ENCODE measurements at places on chromosomes 3 and 15.

GRCh38 chr3:100756441-100756840 lies 47.1 kb downstream of the TFG start:
- no peak for DNase-seq

- no peak for DNase-seq
Measured at GRCh38 chr3:38375072-38375471, 28.5 kb downstream of the XYLB start.

GRCh38 chr3:60096403-60096802 lies 1046.6 kb upstream of the CFAP20DC start:
- no peak for DNase-seq

DNA sequence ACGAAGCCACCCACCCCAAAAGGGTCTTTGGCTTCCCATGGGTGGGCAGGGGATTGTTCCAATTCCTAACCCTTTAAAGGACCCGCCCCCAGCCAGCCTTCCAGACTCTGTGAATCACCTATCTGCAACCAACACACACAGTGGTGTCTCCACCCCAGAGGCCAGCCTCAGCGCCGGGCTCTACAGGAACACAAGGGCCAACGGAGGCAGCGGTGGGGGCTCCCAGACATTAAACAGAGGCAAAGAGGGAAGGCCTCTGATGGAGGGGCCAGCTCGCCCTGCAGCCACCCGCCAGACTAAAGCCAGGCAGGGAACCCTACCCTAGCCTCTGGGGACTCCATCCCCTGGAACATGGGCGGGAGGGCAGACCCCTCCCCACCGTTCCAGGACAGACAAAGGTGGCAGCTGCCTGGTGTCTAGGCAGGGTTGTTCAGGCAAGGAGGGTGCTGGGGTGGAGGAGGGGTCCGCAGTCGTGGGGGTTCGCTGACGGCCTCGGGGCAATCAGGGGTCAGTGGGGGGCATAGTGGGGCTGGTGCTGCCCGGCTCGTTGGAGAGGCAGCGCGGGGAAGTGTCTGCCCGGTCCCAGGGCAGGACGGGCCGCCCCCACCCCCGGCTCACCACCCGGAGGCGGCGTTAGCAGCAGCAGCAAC lies 448 bp downstream of the SHISA5 start:
- DNase-seq, result no peak

- peak; percentile 85 for DNase-seq
Measured at GRCh38 chr15:75335705-75336355, at the start of gene COMMD4. TSS of gene COMMD4 (plus strand) at chr15:75336063. CDS start at chr15:75336090, 27 bp downstream.

DNA sequence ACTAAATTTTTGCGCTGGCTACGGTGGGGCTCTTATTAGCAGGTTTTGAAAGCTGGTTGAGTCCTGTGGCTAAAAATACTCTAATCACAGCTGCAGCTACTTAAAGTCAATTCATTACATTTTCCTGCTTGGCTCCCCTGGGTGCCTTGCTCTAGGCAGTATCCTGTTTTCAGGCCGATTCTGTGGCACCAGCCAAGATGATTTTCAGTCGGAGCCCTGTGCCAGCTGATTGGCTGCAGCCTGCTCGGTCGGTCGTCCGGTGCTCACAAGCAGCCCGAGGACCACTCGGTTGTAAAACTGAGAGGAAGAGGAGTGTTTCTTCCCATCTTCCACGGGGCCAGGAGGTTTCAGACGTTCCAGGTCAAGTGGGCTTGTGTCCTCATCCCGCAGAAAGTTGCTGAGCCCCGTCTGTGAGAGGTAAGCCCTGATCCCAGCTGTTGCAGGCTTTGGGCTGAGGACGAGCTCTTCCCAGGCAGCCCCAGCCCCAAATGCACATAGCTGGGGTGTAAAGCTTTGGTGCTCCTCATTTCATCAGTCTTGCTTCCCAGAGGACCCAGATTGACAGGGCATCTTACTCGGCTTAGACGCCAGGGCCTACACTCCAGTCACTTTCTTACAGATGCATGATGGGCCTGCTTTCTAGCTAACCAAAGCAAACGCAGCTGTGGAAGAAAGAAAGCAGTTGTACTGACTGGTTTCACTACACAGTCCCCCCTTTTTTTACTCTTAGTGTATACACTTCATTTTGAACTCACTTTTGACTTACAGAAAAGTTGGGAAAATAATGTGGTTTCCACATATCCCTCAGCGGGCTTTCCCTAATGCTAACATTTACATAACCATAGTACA lies 15.9 kb downstream of the LYSMD4 start:
- no peak for DNase-seq

- DNase-seq, result no peak
Measured at GRCh38 chr3:30680789-30681648, 74.6 kb downstream of the TGFBR2 start.

GRCh38 chr3:152266221-152266995 lies 2.3 kb upstream of the MBNL1 start:
- no peak for DNase-seq

DNA sequence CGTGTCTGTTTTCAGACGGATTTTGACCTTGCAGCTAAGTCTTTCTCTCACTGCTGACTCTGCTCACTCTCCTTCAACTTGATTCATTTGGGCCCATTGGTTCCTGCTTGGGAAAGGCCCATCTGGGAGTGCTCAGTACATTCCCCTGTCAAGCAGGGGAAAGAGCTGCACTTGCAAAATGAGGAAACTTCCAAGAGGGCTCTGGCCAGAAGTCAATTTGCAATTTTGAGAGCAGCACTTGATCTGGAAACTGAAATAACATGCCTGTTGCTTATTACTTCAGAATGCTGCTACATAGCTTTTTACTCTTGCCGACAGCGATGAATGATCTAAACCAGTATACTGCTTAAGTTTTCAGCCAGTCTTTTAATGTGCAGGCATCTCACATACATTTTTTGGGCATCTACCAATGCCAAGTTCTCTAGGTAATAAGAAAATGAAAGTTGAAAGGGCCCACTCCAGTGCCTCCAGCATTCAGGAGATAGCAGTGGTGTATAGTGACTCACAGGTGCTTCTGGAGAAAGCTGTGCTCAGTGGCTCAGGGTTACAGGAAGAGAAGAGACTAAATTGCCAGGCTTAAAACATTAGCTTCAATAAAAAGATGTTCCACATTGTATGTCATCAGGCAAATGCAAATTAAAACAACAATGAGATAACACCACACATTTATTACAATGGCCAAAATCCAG lies 70.1 kb upstream of the RORA start:
- no peak for DNase-seq

All from thymus (tissue), 14 donors.